NCI-H2081 treated with DMSO at 0.1 percent for 48 hours (cell line): ENCODE measurements at places on chromosomes 2 and 18.
A peak's percentile ranks its signal among the peaks of the same experiment; 100 is the strongest.

DNA sequence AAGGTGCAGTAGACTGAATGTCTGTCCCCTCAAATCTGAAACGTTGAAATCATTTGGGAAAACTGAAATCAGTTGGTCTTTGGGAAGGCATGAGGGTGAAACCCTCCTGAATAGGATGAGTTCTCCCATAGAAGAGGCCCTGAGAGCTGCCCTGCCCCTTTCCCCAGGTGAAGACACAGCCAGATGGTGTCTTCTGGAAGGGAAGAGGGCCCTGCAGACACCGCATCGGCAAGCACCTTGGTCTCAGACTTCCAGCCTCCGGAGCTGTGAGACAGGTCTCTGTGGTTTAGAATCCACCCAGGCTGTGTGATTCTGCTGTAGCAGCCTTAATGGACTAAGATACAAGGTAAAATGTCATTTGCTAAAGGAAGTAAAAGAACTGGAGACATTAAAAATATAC, 42.1 kb upstream of the SNTG2 start:
- no peak for DNase-seq

DNA sequence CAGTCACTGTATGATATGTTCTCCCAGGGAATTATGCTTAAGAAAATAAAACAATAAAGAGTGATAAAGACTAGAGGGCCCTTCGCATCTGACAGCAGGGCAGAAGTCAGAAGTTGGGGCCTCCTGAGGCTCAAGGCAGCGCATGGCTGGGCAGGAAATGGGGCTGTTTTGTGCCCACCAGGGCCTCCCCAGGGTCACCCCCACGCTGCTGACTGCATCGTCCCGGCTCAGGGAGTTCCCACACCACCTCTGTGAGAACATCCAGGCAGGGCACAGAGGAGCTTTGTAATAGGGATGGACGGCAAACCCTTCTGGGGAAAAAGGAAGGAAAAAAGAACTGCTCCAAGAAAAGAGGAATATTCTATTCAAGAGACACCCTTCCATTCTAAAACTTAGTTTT, 41.2 kb downstream of the PAX3 start:
- no peak for DNase-seq

DNA sequence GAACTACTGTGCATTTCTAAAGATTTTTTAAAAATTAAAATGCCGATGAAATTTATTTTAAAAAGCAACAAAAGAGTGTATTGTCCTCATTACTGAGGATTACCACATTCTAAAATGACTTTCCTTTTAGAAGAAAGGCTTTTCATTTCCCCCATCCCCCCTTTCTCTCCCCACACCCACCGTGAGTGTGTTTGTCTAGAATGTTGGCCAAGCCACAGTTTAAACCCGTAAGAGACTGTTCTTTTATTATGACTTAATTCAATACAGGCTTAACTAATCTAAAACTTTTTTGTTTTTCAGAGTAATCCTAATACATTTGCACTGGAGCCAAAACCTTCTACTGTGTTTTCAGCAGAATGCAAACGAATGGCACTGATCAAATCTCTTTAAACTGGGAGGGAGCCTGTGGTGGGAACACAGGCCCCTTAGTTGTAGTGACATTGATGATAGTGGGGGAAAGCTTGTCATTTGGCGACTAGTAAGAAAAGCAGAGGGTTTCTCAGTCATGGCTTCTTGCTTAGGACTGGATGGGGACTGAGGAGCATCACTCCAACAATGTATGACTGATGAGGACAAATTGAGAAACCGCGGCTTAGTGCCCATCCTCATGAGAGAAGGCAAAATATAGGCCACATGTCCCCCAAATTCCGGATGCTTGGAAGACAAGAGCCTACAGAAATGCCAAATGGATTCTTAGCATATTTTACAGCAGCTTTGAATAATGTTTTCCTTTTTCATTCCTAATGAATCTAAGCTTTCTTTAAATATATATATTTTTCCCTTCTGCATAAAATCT, 154.0 kb upstream of the SMIM21 start:
- no peak for DNase-seq

DNA sequence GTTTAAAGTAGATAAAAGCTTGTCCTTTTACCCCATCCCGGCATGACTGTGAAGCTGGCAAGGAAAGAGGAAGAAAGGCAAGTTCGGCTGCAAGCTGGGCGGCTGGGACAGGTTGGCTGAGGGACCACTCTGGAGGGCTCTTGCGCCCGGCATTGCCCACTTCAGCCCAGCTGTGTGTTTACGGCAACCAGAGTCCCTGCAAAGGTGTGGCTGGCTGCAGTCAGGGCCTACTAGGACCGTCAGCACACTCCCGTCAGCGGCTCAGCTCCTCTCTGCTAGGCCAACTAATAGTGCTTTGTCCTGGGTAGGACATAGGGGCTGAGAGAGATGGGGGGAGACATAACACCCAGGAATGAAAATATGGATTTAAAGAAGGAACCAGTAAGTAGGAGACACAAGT, 11.7 kb upstream of the SAP130 start:
- no peak for DNase-seq

DNA sequence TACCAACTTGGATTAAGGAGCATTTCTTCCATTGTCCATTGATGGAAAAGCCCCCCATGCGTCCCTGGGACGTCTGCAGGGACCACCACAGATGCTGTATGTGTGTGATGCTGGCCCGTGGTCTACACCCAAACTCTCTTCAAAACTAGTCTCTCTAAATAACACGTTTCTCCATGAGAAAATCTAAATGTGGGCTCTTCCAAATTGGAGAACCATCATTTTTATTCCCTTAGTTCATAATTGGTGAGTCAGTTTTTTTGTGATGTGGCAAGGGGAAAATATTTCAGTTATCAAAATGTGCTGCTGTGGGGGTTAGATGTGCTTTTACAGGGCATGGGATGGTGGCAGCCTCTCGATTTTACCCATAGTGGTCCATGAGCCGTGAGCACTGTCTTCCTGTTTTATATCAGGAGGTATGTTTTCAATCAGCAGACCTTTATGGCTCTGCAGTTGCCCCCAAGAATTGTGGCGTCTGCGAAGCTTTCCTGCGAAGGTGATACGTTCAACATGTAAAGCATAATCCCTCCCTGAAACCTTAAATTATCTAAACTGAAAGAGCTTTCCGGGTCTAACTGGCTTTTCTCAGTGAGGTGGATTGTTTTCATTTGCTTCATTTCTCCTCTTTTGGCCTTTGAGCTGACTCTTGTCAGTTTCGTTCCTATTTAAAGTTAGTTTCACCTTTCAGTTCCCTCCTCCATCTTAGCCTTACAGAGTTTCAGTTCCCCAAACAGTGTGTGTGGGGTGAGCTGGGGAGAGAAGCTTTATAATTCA, 78.4 kb downstream of the SETBP1 start:
- DNase-seq = no peak

GRCh38 chr2:40087434-40087833, 308.4 kb upstream of the THUMPD2 start:
- no peak for DNase-seq

- DNase-seq = peak; percentile 27
Observed at GRCh38 chr2:64214281-64215115, 70.3 kb upstream of the PELI1 start.

- DNase-seq = no peak
Observed at GRCh38 chr2:99072551-99072950, 69.0 kb upstream of the C2orf15 start.

GRCh38 chr2:10022041-10022421, 21.3 kb upstream of the KLF11 start:
- DNase-seq = no peak

DNA sequence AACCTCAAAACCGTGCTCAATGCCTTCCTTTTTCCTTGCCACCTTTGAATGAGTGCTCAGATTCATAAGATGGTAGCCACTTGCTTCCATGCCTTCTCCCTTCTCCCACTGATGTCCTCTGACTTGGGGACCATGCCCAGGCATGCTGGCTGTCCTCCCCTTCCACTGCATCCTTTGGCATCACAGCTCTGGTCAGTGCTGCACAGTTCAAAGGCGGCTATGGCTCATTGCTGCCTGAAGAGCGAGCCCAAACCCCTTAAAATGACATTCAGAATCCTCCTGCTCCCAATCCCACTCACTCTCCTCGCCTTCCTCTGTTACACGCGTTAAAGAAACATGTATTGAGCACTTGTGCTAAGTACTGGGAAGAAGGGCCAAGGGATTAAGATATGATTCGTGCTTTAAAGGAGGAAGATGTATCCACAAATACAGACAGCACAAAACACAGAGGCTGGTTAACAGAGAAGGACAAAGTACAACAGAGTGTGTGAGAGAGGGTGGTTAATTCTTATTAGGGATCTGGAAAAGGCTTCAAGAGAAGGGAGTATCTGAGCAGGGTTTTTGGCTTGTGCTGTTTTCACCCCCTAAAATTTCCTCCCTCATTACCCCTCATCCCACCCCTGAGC, 81.8 kb downstream of the CERKL start:
- DNase-seq = no peak

DNA sequence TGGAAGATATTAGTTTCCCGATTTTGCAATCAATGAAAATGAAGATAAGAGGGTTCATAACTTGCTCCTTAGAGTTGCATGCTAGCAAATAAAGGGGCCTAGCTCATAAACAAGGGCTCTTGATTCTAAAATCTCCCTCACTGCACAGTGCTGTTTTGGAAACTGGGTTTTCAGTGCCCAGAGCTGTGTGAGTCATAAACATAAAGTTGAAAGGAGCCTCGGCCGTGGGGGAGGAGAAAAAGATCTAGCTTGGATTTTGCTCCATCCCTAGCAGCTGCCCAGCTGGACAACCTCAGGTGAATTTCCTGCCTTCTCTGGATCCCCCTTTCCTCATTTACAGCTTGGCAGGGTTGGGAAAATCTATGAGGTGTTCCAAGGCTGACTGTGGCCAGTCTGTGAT, 42.5 kb downstream of the LYPD1 start:
- no peak for DNase-seq

DNA sequence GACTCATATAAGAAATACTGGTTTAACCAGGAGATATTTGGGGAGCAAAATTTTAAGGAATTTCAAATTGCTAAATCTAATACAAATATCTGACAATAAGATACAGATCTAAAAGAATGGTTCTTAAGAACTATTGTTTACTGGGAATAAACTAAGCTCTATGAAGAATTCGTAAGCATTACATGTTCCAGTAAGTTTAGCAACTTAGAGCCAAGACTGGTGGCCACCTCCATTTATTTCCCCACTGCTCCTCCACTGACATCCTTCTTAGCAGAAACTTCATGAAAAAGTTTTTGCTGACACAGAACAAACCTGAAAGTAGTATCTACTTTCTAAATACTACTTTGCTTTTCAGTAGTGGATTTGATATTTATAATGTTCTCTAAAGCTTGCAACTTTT, 83.0 kb downstream of the ACSL3 start:
- no peak for DNase-seq

GRCh38 chr2:41934329-41934958, 113.4 kb upstream of the PKDCC start:
- DNase-seq = no peak

- no peak for DNase-seq
Observed at GRCh38 chr2:234495251-234496054, 1.4 kb downstream of the ARL4C start.

DNA sequence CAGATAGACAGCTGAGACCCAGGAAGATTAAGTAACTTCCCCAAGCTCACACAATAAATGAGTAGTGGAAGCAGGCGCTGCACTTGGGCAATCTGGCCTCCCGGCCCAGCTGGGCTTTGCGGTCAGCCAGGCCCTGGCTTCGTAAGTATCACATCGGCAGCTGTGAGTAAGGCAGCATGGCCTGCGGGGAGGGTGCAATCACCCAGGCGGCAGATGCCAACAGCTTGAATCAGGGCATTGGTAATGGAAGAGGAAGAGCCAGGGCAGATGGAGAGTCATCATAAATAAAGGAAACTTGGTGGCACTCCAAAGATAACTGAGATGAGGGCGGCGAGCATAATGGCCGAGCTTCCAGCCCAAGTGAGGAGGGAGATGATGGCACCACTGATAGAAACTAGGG, 217.9 kb upstream of the PID1 start:
- no peak for DNase-seq

DNA sequence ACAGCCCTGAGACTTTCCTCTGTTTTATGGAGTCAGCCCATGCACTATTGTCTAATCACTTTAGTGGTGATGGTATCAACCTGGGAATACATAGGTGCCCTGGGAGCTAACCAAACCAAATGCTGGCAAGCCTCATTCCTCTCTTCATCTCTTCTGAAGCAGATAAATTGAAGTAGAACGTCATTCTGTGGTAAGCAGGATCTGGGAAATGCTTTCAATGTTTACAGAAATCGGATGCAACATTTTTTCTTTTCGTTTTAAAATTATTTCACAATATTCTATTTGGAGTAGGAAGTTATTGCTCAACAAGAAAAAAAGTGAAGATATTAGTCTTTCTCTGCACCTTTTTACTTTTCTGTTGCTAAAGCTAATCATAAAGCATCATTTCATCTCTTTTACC, 114.2 kb downstream of the RBMS1 start:
- no peak for DNase-seq

DNA sequence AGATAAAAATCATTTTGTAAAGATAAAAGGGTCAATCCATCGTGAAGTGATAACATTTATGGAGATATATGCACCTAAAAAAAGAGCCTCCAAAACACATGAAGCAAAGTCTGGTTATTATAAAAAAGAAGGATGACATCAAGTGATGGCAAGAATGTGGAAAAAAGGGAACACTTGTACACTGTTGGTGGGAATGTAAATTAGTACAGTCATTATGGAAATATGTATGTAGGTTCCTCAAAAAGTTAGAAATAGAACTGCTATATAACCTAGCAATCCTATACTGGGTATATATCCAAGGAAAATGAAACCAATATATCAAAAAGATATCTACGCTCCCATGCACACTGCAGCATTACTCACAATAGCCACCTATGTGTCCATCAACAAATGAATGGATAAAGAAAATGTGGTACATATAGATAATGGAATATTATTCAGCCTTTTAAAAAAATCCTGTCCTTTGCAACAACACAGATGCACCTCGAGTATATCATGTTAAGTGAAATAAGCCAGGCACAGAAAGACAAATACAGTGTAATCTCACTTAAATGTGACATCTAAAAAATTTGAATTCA, 28.9 kb downstream of the ABCB11 start:
- DNase-seq = no peak

- no peak for DNase-seq
Observed at GRCh38 chr2:213443921-213444320, 159.7 kb downstream of the SPAG16 start.

DNA sequence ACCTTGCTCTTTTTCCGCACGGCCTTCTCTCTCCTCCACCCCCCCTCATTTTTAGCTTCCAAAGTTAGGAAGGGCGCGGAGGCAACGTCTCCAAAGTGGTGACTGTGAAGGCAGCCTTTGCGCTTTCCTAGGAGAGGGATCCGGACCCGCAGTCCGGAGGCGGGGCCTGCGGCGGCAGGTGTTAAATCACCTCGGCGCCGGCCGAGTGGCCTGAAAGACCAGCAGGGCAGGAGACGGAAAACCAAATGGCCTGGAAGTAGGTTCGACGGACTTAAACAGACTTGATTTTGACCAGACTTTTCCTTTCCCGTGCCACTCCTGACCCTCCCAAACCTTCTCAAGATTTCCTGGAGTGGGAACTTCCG, 615 bp downstream of the GORASP2 start:
- no peak for DNase-seq

- no peak for DNase-seq
Observed at GRCh38 chr2:46771309-46771708, 144.3 kb downstream of the MCFD2 start.

GRCh38 chr2:53777134-53777533, 9.5 kb downstream of the CHAC2 start:
- DNase-seq = no peak
